Anterior cingulate cortex (tissue), 58 donors: ENCODE measurements at places on chromosomes 3 and 15.

DNA sequence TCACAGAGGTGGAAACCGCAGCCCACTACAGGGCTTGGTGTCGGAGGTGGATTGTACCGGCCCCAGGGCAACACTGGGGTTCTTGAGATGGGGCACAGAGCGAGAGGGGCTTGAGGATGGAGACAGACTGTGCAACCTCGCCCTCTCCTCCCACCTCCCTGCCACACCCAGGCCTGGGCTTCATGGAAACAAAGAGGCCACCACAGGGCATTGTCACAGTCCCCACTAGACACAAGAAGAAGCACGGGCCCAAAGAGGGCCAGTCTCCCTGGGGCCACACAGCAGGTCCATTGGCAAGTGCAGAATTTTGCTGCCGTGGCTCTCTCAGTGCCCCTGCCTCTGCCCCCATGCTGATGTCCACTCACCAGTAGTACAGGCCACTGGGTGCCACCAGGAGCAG is 4.1 kb upstream of the CALML4 start:
- DNase-seq = no peak

GRCh38 chr15:43544266-43544665 is 26.9 kb downstream of the MAP1A start:
- no peak for DNase-seq

DNA sequence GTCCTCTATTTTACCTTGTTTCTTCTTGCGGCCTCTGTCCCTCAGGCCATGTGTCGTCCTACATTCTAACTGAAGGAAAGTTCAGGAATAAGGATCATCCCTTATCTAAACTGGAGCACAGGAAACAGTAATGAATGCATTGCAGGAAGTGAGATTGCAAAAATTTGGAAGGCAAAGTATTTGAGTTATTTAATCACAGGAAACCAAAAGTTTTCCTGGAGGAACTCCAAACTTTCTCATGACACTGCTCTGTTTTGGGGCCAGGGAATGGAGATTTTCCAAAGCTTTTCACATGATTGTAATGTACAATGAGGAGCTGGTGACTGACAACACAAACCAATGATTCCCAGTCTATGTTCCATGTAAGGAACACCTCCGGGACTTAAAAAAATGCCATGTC is 57.8 kb upstream of the PLSCR4 start:
- no peak for DNase-seq

DNA sequence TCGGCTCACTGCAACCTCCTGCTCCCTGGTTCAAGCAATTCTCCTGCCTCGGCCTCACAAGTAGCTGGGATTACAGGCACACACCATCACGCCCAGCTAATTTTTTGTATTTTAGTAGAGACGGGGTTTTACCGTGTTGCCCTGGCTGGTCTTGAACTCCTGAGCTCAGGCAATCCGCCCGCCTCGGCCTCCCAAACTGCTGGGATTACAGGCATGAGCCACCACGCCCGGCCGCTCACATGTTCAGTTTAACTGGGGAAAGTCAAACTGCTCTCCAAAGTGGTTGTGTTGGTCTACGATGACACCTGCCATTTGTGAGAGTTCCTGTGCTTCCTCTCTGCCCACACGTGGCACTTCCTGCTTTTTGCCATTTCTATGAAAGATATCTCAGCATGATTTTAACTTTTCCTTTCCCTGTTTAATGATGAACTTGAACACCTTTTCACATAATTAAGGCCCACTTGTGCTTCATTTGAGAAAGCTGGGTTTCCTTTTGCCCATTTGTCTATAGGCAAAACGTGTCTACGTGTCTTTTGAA is 877 bp upstream of the GP5 start:
- DNase-seq = no peak

DNA sequence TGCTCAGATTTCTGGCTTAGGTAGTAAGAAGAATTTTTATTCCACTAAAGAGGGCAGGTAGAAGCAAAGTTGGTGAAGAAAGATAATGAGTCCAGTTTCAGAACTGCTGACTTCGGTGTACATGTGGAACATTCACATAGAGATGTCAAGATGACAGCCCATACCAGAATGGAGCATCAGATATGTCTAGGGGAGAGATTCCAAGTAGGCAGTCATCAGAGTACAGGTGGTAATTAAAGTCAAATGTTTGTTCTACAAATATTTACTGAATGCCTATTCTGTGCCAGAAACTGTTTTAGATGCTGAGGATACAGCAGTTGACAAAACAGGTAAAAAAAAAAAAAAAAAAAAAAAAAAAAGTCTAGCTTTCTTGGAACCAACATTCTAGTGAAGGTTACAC is 81.9 kb downstream of the FGF12 start:
- no peak for DNase-seq

- DNase-seq = no peak
These were observed 47.1 kb downstream of the FAH start for GRCh38 chr15:80199869-80200268.

GRCh38 chr3:126155280-126155640 is 25.1 kb downstream of the ALDH1L1 start:
- DNase-seq = no peak

- no peak for DNase-seq
These were observed 79.0 kb downstream of the ERC2 start for GRCh38 chr3:56389183-56389830.
